ENCODE measurements at places on chromosomes 6 and 20.

DNA sequence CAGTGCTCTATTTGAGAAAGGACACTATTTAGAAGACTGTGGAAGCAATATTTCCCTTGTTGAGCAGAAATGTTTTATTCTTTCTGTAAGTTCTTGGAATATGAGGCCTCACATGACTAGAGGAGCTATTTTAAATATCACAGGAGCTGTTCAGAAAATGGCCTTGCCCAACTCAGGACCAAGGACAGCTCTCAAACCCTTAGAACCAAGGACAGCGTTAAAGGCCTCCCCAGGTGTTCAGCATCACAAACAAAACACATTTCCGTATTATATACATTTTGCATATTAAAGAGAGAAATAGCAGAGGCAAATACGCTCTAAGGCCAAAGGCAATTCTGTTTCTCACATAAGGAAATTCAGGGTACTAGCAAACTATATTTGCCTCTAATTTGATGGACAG is 631.4 kb downstream of the CDH26 start:
- peak; percentile 48 for DNase-seq

GRCh38 chr20:56245761-56246160 is 2.8 kb upstream of the MC3R start:
- peak; percentile 17 for DNase-seq

DNA sequence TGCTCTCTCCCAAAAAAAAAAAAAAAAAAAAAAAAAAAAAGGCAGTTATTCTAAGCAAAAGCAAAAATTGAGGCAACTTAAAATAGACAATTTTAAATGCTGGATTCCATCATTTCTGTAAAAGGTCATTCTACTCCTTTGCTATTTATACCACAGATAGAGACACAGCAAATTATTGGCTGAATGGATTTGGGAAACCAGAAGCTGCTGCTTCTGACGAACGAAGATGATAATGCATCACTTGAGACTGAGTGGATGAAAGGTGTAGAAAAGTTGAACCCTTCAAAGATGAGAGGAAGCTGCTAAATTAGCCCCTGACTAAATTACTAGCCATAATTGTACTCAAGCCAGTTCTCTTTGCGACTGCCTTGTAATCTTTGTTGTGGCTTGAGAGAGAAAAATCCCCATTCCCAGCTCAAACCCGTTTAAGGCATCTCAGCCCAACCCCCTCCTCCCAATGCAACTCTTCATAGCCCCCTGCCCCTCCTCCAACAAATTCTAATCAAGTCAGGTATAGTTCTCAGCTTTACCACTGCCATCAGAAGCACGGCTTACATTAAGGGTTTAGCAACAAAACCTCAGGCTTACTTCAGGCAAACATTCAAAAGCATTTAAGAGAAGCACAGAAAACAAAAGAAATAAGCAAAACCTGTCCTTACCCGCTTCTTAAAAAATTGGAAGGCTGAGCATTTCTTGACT is 1.0 kb downstream of the SGK1 start:
- no peak for DNase-seq

GRCh38 chr6:86973088-86973487 is 35.8 kb downstream of the HTR1E start:
- no peak for DNase-seq

GRCh38 chr20:2602746-2603145 is 49.7 kb upstream of the NOP56 start:
- DNase-seq = no peak

DNA sequence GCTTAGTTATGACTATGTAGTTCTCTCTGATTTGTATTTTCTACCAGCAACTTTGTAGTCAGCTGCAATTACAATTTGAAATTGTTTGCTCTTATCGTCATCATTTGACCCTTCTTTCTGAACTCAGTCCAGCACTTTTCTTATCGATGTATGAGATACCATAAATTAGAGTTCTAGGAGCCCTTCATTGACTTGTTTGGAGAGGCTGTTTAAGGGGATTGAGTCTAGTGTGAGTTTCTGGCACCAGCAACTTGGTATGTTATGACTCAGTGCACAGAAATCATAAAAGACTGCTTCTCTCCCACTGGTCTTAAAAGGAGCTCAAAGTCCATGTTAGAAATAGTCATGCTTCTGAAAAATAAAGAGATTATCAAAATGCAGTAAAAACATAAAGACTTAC is 190.3 kb downstream of the TENT5A start:
- no peak for DNase-seq

GRCh38 chr20:43731469-43731868 is 4.7 kb upstream of the GTSF1L start:
- DNase-seq = no peak

DNA sequence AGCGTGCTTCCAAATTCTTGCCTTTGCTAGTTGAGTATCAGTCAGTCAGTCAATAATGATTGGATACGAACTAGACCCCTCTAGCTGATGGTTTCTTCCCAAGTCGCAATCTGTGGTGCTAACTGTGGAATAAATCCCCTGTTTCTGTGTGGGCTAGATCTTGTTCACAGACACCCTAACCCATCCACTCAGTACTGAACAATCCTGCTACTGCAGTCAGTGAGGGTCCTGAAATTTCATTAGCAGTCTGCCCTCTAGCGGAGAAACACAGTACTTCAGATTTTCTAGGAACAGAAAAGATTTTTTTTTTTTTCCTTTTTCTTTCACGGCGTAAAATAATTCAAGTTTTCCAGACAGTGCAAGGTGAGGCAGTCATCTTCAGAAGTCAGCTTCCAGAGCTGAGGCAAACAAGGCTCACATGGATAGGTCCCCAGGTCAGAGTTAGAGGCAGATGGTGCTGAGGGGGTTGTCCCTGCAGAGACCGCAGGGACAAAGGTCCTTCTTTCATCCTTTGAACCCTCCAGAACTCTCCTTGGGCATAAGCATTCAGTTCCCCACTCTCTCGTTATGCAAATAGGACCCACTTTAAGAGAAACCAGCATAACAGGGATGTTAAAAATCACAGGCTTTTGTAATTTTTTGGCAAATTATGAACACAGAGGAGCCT is 119.6 kb downstream of the SCML4 start:
- peak; percentile 65 for DNase-seq

GRCh38 chr20:63016514-63017075 is 9.8 kb upstream of the BHLHE23 start:
- no peak for DNase-seq

DNA sequence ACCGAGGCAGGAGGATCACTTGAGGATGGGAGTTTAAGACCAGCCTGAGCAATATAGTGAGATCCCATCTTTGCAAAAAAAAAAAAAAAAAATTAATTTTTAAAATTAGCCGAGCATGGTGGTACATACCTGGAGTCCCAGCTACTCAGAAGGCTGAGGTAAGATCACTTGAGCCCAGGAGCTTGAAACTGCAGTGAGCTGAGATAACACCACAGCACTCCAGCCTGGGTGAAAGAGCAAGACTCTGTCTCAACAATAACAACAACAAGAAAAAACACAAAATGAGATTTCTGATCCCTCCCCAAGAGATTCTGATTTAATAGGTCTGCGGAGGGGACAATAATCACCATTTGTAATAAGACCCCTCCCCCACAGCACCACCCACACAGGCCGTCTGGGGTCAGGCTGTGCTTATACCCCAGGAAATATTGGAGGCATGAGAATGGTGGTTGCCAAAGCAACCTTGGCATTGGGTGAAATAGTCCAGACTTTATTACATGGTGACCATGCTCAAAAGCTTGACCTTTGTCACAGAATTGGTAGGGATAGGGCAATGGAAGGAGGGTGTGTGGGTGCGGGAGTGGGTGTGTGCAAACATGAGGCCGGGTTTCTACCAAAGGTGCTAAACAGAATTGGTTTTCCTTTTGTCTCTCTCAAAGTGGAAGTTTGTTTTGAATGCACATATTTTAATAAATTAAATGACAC is 24.4 kb upstream of the ADTRP start:
- no peak for DNase-seq

GRCh38 chr6:135815216-135815615 is 36.3 kb upstream of the PDE7B start:
- no peak for DNase-seq

DNA sequence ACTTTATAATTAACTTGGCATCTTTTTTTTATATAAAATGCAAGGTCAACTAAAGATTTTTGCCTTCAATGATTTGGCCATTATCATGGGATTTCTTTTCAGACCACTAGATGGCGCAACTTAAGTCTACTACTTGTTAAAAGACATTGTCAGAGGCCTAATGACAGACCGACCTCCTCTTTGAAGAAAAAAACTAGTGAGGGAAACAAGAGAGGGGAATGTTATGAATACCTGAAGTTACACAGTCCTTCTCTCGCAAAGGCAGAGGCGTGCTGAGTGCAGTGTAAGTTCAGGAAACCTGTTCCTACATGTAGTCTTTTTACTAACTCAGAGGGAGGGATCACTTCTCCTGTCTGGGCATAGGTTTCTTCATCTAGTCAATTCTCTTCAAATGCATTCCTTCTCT is 9.3 kb downstream of the TRAPPC3L start:
- DNase-seq = peak; percentile 87

DNA sequence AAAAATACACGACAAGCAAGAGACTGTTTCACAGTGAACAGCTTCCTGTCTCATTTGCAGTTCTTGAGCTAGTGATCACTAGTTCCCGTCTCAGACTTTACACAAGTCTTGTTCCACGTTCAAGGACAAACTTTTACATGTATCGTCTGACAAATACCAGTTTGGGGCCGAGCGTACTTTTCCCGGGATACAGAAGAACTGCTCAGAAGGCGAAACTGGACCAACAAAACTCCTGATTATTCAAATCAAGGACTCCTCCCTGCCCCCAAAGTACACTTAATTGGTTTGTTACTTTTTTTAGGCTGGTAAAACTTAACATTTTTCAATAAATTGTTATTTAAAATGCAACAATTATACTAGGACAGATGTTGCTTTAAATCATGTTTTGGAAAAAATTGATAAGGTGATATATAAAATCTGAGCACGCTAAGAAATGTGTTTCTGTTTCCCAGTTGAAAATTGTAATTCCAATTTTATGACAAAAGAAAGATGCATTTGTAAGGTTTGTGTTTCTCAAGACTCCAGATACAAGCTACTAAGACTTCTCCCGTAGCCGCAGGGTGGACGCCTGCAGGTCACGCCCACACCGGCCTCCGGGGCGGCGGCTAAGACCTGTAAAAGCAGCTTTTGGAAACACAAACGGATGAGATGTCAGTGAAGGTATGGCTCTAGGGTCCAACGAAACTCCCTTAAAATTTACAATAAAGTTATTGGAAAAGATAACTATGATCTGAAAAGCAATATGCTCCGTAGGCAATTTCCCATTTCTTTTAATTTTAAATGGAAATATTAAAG is 16.8 kb upstream of the TCFL5 start:
- no peak for DNase-seq

GRCh38 chr20:916125-916799 is at the start of gene ANGPT4:
ANGPT4 (minus strand) TSS chr20:916334; CDS start chr20:916214, 120 bp downstream.
- no peak for DNase-seq

GRCh38 chr20:54980103-54980960 is 504.9 kb downstream of the DOK5 start:
- peak; percentile 20 for DNase-seq

DNA sequence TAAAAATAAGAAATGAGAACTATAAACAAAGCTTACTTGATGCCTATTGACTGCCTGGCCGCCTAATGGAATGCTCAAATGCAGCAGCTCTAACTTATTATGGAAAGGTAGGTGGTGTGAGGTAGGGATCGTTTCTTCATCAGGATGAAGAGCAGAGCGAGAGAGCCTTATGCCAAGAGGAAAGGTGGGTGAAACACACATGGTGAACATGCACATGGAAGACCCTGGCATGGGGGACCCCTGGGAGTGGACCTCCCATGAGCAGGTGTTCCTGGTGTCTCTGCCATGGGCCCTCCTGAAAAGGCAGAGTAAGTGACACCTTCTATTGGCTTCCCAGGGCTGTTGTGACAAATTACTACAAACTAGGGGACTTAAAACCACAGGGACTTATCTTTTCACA is 130.1 kb downstream of the CDH4 start:
- no peak for DNase-seq

- peak; percentile 77 for DNase-seq
Measured at GRCh38 chr6:6746333-6746969, 157.9 kb downstream of the LY86 start.

DNA sequence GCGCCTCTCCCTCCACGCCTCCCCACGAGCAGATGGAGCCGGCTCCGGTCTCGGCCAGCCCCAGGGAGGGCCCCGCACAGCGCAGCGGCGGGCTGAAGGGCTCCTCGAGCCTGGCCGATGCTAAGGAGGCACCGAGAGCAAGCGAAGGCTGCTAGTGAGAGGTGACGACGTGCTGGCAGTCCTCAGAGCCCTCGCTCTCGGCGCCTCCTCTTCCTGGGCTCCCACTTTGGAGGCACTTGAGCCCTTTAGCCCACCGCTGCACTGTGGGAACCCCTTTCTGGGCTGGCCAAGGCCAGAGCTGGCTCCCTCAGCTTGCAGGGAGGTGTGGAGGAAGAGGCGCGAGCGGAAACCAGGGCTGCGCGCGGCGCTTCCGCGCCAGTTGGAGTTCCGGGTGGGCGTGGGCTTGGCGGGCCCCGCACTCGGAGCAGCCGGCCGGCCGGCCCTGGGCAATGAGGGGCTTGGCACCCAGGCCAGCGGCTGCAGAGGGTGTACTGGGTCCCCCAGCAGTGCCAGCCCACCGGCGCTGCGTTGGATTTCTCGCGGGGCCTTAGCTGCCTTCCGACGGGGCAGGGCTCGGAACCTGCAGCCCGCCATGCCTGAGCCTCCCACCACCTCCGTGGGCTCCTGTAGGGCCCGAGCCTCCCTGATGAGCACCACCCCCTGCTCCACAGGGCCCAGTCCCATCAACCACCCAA is 2.5 kb upstream of the TMEM14C start:
- DNase-seq = peak; percentile 76

DNA sequence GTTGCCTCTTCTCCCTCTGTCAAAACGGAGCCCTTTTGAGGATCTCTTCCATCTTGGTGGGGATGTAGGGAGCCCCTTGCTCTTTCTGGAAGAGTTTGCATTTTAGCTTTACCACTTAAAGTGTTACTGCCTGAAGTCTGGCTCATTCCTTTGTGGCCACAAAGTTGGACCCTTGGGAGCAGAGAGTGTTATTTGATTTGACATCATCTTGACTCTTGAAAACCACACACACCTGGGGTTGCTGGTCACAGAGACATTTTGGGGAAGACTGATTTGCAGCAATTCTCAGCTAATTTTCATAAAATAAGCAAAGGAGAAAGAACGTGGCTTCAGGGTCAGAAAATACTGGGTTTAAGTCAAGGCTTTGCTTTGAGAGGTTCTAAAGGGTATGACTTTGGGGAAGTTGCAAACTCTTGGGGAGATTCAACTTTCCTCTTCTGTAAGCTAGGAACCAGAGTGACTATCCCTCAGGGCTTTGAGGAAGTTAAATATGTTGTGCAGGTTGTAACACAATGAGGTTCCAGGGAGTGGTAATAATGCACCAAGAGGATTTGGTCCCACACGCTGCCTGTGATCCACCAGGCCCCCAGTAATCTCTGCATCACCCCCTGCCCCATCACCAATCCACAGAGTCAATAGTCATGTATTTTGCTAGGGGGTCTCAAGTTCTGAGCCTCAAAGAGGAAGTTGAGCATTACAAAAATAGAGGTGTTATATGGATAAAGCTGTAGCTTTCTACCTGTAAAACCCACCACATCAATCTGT is 141.6 kb upstream of the SLC24A3 start:
- peak; percentile 28 for DNase-seq

DNA sequence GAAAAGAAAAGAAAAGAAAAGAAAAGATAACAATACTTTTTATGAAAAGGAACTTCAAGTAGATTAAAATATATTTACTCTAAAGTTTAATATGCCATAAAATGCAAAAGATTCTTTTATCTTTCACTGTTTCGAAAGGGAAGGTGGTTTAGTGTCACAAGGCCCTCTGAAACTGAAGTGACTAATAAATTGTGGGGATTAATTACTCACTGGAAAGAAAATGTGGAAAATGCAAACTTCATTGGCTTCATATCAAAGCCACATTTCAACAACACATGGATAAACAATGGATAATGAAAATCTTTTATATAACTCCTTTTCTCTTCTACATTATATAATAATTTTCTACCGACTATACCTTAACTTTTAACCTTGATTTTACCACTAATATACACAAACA is 320.5 kb upstream of the RSPO3 start:
- no peak for DNase-seq

Data from hematopoietic multipotent progenitor cell treated with erythropoietin and hydrocortisone succinate and interleukin-3 and kit ligand, for 4 days (in vitro differentiated cells).